ENCODE measurements at places on chromosomes 6 and 20. TPM values are rescaled to one million over a fixed set of nuclear protein-coding genes. Genes with fewer than 3 reads are reported as not detected.

The NR2E1 gene
- not detected for total RNA-seq

The RIPOR2 gene
- total RNA-seq = 0.51 TPM

The CD93 gene
- total RNA-seq = under 0.01 TPM

The CST4 gene
- 0.17 TPM for total RNA-seq

The TRIM40 gene
- total RNA-seq = not detected

The HAO1 gene
- total RNA-seq = not detected

The NKAIN4 gene
- not detected for total RNA-seq

The CCN6 gene
- total RNA-seq = not detected

The SLA2 gene
- not detected for total RNA-seq

The ZNF311 gene
- 3.6 TPM for total RNA-seq

The CNKSR3 gene
- 14.0 TPM for total RNA-seq

The NRN1 gene
- total RNA-seq = under 0.01 TPM

The ZBTB24 gene
- total RNA-seq = 8.0 TPM
